T-helper 1 cell treated with Interleukin-12 subunit alpha and Interleukin-12 subunit beta and Interleukin-4 antibody, amounts not matched to agents 30 ng/mL and 1 ng/mL, for 36 hours (primary cell): ENCODE measurements at places on chromosomes 6 and 20. TPM values are rescaled to one million over a fixed set of nuclear protein-coding genes. Genes with fewer than 3 reads are reported as not detected.

The PTK6 gene
- total RNA-seq = 1.2 TPM in 2 replicates

The MOG gene
- not detected in 2 replicates for total RNA-seq

The ACSS1 gene
- total RNA-seq = 24.0 and 25.9 TPM in 2 replicates

The SERAC1 gene
- total RNA-seq = 6.6 and 6.7 TPM in 2 replicates

The ID4 gene
- not detected in 2 replicates for total RNA-seq

The SCRT2 gene
- not detected in 2 replicates for total RNA-seq

The FOXS1 gene
- not detected in 2 replicates for total RNA-seq

The HLA-DRB5 gene
- 80.1 and 94.3 TPM in 2 replicates for total RNA-seq

The LTB gene
- 2,430 and 2,468 TPM in 2 replicates for total RNA-seq

The CD24 gene
- total RNA-seq = 0.12 and 0.39 TPM in 2 replicates

The FAM83D gene
- 13.1 and 14.1 TPM in 2 replicates for total RNA-seq

The HLA-DMB gene
- 15.9 and 19.2 TPM in 2 replicates for total RNA-seq

The SLC13A3 gene
- 0.12 and 0.17 TPM in 2 replicates for total RNA-seq

The GHRH gene
- total RNA-seq = not detected in 2 replicates

The PMEPA1 gene
- 0.47 TPM in 1 of 2 replicates, not detected in the other for total RNA-seq

The RNF144B gene
- 0.32 and 0.59 TPM in 2 replicates for total RNA-seq

The MUCL3 gene
- not detected in 2 replicates for total RNA-seq

The CHD6 gene
- 45.4 and 46.7 TPM in 2 replicates for total RNA-seq

The ECT2L gene
- total RNA-seq = not detected in 2 replicates

The ANGPT4 gene
- not detected in 2 replicates for total RNA-seq

The SERPINB6 gene
- total RNA-seq = 16.3 and 17.5 TPM in 2 replicates

The SMLR1 gene
- total RNA-seq = not detected in 2 replicates

The RBL1 gene
- total RNA-seq = 50.0 and 51.4 TPM in 2 replicates

The MYLIP gene
- total RNA-seq = 20.2 and 21.1 TPM in 2 replicates

The KIAA0408 gene
- 16.4 and 17.6 TPM in 2 replicates for total RNA-seq

The CLIC1 gene
- total RNA-seq = 517 and 529 TPM in 2 replicates

The CST3 gene
- 0.59 and 0.83 TPM in 2 replicates for total RNA-seq

The RFX6 gene
- total RNA-seq = not detected in 2 replicates

The BCAS1 gene
- total RNA-seq = 0.12 TPM in 1 of 2 replicates, not detected in the other

The NFS1 gene
- total RNA-seq = 25.0 and 27.6 TPM in 2 replicates

The MYH7B gene
- total RNA-seq = 0.17 and 0.20 TPM in 2 replicates

The RIPPLY2 gene
- not detected in 2 replicates for total RNA-seq

The CST5 gene
- total RNA-seq = not detected in 2 replicates

The MTFR2 gene
- total RNA-seq = 14.5 and 17.9 TPM in 2 replicates

The HLA-DRB1 gene
- 170 and 173 TPM in 2 replicates for total RNA-seq

The SRMS gene
- not detected in 2 replicates for total RNA-seq

The RAET1G gene
- total RNA-seq = not detected in 2 replicates

The BPIFB1 gene
- not detected in 2 replicates for total RNA-seq

The POPDC3 gene
- total RNA-seq = not detected in 2 replicates

The FAM83B gene
- not detected in 2 replicates for total RNA-seq

The ITPR3 gene
- total RNA-seq = 45.4 and 46.9 TPM in 2 replicates

The LAMA2 gene
- total RNA-seq = 0.25 and 0.93 TPM in 2 replicates

The HEY2 gene
- total RNA-seq = not detected in 2 replicates

The TOX2 gene
- total RNA-seq = 16.0 and 17.2 TPM in 2 replicates

The PNLDC1 gene
- total RNA-seq = 0.59 and 0.74 TPM in 2 replicates

The INSM1 gene
- total RNA-seq = 0.29 and 0.47 TPM in 2 replicates

The OR11A1 gene
- not detected in 2 replicates for total RNA-seq

The LTA gene
- total RNA-seq = 204 and 212 TPM in 2 replicates

The STX11 gene
- 26.8 and 27.5 TPM in 2 replicates for total RNA-seq

The DEFB132 gene
- total RNA-seq = not detected in 2 replicates

The SLC24A3 gene
- not detected in 2 replicates for total RNA-seq

The ALDH8A1 gene
- total RNA-seq = 2.8 and 4.5 TPM in 2 replicates

The GTSF1L gene
- total RNA-seq = 0.71 TPM in 1 of 2 replicates, not detected in the other

The C6orf141 gene
- total RNA-seq = not detected in 2 replicates
